ENCODE measurements at places on chromosomes 2 and 18.

DNA sequence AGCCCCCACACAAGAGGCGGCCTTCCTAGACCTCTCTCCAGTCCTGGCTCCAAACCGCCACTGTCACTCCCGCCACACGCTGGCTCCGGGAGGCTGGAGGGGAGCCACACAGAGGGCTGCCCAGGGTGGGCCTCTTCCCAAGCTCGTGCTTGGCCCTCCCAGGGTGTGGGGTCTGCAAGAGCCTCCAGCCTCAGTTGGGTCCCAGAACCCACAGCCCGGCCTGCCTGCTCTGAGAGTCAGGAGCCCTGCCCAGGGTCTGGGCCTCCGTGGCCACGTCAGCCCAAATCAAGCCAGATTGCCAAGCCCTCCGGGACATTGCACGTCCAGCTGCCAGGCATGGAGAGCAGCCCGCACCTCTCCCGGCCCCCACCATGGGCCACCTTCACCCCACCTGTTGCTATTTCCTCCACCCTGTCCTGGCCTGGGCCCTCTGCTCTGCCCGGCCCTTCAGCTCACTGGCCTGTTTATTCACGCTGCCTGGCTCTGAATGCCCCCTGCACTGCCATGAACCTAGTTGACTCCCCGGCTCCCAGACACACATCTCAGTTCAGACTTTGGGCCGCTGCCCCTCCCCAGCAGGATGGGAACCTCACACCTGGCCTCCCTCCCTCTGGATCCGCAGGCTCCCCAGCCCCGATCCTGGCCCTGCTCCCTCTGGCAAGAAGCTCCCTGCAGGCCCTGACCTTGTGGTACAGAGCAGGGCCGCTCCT lies 61.0 kb downstream of the BIN1 start:
- no peak for DNase-seq

DNA sequence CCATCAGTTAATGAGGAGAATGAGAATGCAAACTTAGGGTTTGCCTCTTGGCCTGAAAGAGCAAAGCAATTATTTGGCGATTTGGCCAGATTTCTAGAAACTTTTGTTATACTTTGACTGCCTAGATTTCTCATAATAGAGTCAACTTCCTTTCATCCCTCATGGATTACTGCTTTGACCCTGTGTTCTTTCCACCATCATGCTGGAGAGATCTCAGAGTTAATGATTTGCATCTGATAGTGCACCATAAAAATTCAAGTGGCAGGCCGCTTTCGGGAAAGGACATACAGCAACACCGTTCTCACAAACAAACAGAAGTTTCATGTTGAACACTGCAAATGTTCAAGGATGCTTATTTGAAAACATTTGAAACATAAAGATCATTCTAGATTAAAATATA lies 143.7 kb upstream of the ZFP36L2 start:
- DNase-seq = no peak

- DNase-seq = no peak
These were observed 25.3 kb downstream of the MYO1B start for GRCh38 chr2:191270306-191271161.

- no peak for DNase-seq
These were observed 27.0 kb downstream of the MEIS1 start for GRCh38 chr2:66461664-66462500.

GRCh38 chr2:100365434-100365833 lies 43.1 kb upstream of the LONRF2 start:
- DNase-seq = peak; percentile 18

DNA sequence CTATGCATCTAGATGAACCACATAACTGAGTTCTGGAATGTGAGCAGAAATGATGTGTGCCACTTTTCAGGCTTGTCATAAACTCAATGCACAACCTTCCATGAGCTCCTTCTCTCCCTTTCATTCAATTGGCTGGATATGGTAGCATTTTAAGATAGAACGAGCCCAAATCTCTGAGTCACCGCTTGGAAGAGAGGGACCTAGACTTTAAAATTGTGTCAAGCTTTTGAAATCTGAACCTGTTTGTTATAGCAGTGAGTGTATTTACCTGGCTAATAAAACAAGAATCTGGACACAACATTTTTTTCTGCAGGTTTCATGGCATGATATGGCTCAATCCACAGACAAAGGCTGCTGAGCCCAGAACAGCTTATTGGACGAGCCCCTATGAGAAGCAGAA lies 297.8 kb upstream of the SPRED2 start:
- no peak for DNase-seq

GRCh38 chr18:11760498-11761167 lies 71.6 kb downstream of the GNAL start:
- no peak for DNase-seq

- no peak for DNase-seq
These were observed 18.4 kb downstream of the VPS54 start for GRCh38 chr2:64000630-64001381.

GRCh38 chr2:23546913-23547312 lies 161.9 kb downstream of the KLHL29 start:
- DNase-seq = no peak

- DNase-seq = no peak
These were observed 266.7 kb upstream of the HDAC4 start for GRCh38 chr2:239667431-239667985.

- DNase-seq = no peak
These were observed 54.0 kb upstream of the GPR45 start for GRCh38 chr2:105187531-105187930.

DNA sequence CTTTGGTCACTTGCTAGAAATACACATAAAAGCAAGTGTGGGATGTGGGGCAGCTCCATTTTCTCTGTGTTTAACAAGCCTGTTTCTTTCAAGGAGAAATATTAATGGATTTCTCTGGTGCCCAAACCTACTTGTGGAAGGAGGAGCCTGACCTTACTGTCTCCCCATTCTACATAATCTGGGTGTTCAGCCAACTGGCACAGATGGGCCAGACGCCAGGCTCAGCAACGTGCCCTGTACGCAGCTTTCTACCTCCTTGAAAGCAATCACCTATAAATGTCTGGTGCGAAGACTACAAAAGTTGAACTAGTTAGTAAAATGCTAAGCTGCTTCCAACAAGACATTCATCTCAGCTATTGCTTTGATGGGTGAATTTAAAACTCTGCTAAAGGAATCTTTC lies 33.2 kb upstream of the MYO3B start:
- no peak for DNase-seq

GRCh38 chr2:206051912-206052311 lies 34.1 kb downstream of the INO80D start:
- DNase-seq = no peak

DNA sequence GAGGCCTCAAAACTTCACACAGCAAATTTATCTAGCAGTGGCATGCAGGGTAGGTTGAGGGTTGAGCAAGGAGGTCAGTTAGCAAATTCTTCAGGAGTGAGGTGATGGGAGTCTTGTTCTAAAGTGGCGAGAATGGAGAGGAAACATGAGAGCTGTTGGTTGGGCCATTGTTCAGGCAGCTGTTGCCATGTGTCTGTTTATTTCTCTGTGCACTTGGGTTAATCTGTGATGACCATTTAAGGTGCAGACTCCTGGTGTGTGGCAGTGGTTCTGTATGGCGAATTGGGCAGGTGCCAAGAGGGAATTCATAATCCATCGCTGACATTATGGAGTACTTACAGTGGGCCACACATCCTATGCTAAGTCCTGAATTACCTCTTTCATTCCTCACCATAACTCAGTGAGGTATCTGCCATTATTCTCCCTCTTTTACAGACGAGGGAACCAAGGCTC lies 30.4 kb downstream of the TMEM178A start:
- no peak for DNase-seq

DNA sequence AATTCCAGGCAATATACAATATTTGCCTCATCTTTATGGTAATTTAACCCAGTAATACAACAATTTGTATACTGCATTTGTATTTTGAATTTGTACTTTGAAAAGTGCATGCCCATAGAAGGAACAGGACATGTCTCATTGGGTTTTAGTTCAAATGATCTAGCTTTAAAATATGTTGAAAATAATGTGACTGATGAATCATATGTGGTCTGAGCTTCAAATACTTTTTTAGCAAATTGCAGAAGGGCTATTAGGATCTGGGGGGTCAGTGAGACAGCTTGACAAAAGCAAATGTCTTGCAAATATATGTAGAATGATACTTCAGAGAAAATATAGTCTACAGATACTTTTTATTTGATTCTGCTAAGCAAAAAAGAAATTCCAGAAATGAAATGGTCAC lies 248.9 kb downstream of the DCC start:
- DNase-seq = no peak

DNA sequence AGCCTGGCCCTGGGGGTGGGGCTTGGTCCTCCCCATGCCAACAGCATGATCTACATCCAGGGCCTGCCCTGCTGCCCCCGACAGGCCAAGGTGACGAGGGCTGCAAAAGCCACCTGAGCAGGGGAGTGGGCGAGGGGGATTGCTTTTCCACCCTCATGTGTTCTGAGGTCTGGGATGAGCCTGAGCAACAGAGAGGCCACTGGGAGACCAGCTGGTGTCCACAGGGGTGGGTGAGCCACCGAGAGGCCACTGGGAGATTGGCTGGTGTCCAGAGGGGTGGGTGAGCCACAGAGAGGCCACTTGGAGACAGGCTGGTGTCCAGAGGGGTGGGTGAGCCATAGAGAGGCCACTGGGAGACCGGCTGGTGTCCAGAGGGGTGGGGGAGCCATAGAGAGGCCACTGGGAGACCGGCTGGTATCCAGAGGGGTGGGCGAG lies 147.4 kb upstream of the GPC1 start:
- no peak for DNase-seq

- no peak for DNase-seq
These were observed 134.3 kb upstream of the AQP4 start for GRCh38 chr18:26999797-27000196.

GRCh38 chr2:188517549-188518215 lies 226.0 kb downstream of the GULP1 start:
- no peak for DNase-seq

- DNase-seq = no peak
These were observed 7.0 kb upstream of the PAX3 start for GRCh38 chr2:222305516-222306392.

- DNase-seq = no peak
These were observed 117.7 kb downstream of the RBMS1 start for GRCh38 chr2:160375802-160376469.

- DNase-seq = no peak
These were observed 236.8 kb upstream of the TNP1 start for GRCh38 chr2:217096474-217097225.

DNA sequence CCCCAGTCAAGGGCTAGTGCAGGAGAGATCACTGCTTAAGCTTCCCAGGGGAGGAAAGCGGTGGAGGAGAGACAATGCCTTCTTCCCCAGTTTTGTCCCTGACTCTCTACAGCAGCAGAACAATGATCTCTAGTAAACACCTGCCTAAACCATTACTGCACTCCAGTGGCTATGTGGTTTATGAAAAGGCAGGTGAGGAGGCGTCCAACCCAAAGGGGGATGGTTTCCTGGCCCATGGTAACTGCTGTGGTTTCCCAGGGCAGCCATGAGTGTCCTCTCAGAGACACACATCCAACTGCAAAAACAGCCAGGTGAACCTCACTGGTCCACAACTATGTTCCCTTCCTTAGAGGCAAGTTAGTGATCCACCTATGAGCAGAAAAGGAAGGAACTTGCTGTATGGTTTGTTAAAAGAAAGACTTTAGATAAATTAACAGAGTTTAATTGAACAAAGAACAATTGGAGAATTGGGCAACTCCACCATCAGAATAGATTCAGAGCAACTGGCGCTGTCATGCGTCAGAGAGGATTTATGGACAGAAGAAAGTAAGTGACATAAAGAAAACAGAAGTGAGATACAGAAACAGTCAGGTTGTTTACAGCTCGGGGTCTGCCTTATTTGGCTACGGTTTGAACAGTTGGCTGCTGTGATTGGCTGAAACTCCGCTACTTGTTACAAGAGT lies 4.8 kb upstream of the TTC39C start:
- DNase-seq = no peak

DNA sequence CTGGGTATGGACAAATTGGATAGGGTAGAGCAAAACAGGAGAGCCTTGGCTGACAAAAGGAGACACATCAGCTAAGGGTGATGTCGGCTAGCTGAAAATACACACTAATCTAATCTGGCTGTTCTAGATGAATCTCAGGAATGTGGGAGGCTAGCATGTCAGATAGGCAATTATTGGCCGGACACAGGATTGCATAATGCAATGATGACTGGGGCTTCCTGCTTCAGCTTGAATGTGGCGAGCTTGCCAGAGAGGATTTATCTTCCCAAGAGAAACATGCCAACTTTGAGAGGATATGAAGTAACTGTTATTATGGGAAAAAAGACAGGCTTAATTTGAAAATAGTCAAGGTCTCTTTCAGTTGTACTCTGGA lies 102.4 kb downstream of the TRIB2 start:
- no peak for DNase-seq

DNA sequence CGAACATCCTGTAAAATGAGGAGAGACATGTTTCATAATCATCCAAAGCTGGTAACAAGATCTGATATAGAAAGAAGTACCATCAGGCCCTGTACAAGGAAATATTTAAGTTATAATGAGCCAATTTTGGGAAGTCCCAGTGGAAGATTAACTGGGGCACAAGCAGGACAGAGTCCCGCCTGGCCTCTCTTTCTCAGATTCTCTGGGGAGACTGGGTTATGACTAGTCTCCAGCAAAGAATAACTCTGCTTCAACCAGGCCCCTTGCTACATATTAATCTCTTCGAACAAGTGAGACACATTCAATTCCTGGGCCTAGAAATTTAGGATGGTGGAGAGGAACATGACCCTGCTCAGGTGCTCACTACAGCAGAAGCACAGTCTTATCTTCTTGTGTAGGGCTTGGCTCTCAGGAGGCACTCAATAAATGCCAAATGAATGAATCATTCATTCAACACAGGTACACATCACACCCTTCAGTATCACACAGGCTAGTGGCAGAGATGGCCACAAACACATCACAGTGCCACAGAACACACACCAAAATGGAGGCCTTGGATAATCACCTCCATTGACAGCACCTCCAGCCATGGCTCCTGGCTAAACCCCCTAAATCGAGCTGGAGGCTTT lies 46.4 kb upstream of the RNF152 start:
- DNase-seq = no peak

DNA sequence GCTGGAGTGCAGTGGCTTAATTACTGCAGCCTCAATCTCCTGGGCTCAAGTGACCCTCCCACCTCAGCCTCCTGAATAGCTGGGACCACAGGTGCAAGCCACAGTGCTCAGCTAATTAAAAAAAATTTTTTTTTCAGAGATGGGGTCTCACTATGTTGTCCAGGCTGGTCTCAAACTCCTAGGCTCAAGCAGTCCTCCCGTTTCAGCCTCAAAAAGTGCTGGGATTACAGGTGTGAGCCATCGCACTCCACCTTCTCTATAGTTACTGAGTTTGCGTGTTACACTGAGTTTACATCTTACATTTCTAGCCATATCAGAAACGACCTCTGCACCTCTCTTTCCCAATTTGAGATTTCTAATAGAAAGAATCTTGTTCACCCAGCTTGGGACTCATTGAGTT lies 53.6 kb upstream of the EML4 start:
- DNase-seq = no peak

DNA sequence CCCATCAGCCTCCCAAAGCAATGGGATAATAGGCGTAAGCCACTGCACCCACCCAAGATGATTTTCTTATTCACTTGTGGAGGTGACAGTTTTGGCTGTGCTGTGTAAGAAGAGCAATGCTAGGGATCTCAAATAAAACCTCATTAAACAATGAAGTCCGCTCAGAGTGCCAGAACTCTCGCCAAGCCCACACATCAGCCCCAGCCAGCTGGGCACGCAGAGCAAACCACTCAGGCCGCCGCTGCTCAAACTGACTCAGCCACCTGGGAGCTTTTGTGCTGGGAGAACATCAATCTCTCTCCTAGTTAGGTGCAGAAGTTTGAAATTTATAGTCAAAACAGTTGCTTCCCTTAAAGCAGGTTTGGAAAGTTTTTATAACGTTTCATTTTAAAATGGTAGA lies 47.6 kb downstream of the RNF152 start:
- no peak for DNase-seq

All from NCI-H1048 (cell line).